Adrenal gland (tissue), 19 donors: ENCODE measurements at places on chromosomes 6 and 20.

DNA sequence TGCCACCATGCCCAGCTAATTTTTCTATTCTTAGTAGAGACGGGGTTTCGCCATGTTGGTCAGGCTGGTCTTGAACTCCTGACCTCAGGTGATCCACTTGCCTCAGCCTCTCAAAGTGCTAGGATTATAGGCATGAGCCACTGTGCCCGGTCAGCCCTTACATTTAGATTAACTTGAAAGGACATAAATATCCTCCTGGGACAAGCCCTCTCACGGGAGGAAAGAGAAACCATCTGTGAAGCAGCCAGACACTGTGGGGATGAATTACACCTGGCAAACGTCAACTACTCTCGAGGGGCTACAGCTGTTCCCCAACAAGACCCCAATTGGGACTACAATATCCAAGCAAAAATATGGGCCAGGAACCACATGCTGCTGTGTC lies 32.7 kb upstream of the SAMHD1 start:
- no peak for DNase-seq

- DNase-seq = no peak
Observed at GRCh38 chr20:2518558-2518957, 9.8 kb upstream of the ZNF343 start.

DNA sequence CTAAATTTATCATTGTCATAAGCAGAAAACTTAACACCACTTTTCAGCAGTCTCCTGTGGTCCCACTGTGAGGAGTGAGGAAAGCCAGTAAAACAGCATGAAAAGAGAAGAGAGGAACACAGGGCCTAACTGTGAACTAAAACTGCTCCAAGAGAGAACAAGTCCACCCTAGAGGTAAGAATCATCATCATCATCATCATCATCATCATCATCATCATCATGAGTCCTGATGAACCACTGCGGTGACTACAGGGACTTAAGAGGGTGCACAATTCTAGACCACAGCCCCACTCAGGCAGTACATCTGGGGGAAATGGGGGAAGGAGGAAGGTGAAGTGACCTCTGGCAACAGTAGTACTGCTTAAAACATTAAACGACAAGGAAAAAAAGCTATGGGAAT lies 13.6 kb downstream of the ZNF337 start:
- no peak for DNase-seq

DNA sequence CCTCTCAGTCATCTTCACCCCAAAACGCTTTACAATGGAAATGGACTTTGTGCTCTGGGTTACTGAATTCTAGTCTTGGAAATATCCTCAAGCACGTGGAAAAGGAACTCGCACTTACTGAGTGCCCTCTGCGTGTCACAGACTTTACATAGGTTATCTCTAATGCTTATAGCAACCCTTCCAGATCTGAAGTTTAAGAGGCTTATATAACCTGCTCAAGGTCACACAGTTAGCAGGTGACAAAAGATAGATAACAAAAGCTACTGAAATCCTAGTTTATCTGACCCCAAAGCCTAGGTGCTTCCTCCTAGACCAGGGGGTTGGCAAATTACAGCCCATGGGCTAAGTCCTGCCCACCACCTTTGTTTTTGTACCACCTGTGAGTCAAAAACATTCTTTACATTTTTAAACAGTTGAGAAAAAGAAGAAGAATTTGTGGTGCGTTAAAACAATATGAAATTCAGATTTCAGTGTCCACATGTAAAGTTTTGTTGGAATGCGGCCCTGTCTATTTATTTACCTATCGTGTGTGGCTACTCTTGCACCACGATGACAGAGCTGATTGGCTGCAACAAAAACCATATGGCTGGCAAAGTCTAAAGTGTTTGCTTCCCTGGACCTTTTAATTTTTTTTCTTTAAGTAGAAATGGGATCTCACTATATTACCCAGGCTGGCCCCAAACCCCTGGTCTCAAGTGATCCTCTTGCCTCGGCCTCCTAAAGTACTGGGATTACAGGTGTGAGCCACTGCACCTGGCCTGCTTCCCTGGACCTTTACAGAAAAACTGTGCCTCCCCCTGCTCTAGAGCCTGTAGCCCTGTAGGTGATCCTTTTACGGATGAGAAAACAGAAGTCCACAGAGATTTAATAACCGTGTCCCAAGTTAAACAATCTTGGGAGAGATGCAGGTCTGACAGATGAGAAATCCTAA lies 110.2 kb upstream of the RREB1 start:
- no peak for DNase-seq

DNA sequence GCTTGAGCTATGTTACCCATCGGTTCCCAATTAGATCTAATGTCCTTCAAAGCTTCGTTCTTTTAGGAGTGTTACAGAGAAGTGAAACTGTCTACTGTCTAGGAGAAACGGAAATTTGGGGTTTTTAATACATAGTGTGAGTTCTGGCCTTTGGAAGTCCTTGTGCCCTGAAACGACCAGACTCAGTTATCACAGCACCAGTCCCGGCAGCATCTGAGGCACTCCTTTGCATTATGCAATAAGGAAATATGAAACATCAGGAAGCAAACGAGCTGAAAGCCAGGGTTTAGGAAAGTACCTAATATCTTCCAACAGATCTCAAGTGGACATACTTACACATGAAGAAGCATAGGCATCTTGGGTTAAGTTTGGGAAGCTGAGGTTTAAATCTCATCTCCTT lies 61.8 kb upstream of the ADGRF1 start:
- no peak for DNase-seq

DNA sequence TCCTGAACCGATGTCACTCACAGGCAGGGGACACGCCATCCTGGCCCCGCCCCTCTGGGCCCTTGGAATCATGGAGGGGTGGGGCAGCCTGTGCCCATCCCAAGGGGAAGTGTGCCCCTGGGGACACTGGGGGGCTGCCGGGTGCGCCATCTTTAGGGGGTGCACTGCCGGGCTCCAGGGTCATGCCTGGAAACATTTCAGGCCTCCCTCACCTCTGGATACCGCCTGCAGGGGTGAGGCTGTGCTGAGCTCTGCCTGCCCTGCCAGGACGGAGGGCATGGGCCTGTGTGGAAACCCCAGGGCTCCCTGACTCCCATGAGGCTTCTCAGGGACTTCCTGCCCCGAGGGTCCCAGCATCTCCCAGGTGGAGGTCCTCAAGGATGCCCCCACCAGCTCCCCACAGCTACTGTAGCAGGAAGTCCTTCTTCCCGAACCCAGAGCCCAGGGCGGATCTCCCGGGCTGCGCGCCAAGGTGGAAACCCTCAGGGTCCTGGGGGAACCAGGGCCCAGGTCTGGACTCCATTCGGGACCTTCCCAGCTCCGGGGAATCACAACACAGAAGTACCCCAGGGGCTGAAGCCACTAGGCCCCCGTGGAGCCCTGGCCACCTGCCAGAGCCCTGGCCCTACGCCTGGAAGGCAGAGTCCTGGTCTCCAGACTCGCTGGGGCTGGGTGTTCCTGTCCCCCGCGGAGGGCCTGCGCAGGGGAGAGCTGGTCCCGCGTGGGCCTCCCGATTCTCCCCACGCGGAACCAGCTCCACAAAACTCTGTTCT lies 15.6 kb downstream of the CHRNA4 start:
- DNase-seq = no peak

DNA sequence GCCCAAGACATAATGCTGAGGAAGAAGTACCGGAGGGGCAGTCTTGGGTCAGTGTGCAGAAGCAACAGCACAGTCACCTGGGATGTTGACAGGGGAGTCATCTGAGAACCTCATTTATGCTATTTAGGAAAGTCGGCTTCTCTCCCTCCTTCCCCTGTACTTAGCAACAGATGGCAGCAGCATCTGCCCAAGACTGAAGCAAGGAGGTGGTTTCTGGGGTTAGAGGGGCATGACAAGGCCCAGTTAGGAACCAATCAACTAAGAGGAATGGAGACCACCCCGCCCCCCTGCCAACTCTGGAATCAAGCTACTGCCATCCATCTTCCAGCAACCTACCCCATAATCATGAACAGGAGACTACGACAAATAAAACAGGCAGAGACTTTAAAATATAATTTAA lies 21.7 kb downstream of the RIPK1 start:
- DNase-seq = no peak

GRCh38 chr6:31541658-31542521 lies at the start of gene DDX39B:
Gene DDX39B, minus strand, starts transcription at chr6:31542003. Its CDS starts 1,471 bp downstream, at chr6:31540532.
- peak; percentile 97 for DNase-seq

GRCh38 chr6:34425132-34425497 lies 754 bp downstream of the RPS10 start:
- no peak for DNase-seq

DNA sequence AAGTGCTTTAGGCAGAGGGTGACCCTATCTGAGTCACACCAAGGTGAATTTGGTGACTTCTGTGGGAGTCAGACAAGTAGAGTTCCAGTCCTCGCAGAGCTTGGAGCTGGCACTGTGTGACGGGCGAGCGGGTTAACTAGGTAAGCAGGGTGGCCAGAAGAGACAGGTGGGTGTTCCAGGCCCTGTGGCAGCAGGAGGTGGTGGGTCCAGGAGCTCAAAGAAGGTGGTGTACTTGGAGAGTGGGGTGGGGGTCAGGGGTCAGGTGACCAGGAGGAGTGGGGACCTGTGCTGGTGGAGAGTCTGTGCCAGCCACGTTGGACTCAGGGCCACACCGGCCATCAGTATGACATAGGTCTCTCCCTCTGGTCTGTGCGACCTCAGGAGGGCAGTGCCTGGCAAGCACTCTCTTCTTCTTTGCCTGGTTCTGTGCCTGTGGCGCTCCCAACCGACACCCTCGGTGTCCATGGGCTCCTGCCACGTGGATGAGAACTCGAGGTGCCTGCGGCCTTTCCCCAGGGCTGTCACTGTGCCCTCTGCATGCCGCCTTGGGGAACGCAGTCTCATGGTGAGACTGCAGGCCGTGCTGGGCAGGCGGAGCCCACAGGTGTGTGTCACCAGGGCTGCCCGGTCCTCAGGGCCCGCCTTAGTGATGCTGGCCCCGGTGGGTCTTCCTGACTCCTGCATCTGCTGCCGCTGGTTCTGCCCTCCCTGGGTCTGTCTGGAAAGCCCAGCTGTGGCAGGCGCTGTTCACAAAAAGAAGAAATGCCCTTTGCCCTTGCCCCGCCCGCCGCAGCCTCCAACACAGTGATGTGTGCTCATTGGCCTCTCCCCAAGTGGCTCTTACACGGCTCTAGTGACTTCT lies 1.6 kb downstream of the MRGBP start:
- DNase-seq = no peak

- no peak for DNase-seq
Observed at GRCh38 chr20:63305393-63305792, 12.4 kb downstream of the COL20A1 start.

GRCh38 chr20:4366076-4366475 lies 350.7 kb upstream of the RNF24 start:
- no peak for DNase-seq

- no peak for DNase-seq
Observed at GRCh38 chr6:69542494-69542893, 254.3 kb downstream of the LMBRD1 start.

- DNase-seq = no peak
Observed at GRCh38 chr6:135004399-135004798, 50.2 kb downstream of the HBS1L start.

DNA sequence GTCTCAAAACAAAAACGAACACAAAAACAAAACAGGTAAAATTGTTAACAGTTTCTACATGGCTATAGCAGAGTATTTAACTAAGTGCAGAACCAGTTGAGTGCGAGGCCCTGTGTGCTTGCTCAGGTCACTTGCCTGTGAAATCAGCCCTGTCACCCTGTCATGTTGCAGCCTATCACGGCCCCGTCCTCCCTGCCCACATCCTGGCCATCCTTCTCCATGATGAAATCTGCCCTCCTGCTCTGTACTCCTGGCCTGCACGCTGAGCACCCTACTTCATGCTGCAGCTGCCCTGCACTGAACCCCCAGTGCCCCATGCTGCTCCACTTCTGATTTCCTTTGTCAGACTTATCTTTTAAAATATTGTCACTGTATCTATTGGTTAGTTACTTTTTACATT lies 62.4 kb downstream of the DTD1 start:
- DNase-seq = no peak

- no peak for DNase-seq
Observed at GRCh38 chr6:43124481-43124880, 46.6 kb upstream of the SRF start.

DNA sequence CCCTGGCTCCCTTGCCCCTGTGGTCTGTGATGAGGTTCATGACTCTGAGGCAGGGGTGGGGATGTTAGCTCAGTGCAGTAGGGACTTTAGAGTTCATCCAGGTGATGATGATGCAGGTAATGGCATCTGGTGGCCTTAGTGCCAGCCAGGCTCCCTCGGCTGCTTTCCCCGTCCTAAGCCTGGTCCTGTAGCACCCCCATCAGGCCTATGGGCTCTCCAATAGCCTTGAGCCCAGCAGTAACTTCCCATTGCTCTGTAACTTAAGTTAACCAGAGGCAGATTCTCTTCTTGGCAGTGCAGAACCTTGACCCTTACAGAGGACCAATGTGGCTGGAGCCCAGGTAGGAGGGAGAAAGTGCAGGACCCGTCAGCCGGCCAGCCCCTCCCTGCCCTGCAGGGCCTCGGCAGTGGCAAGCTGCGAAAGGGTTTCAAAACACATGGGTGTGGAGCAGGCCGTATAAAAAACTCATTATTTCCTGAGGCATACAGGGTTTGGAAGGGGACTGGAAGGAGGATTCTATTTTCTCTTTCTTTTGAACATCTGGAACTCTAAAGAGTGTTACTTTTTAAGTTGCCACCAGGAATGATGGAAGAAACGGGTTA lies 406.9 kb downstream of the CDH26 start:
- DNase-seq = no peak

- peak; percentile 89 for DNase-seq
Observed at GRCh38 chr6:16334671-16335070, 96.3 kb downstream of the GMPR start.

GRCh38 chr6:97850458-97851212 lies 567.6 kb upstream of the MMS22L start:
- no peak for DNase-seq

GRCh38 chr6:48553467-48554189 lies 442.6 kb upstream of the PTCHD4 start:
- DNase-seq = no peak

GRCh38 chr6:169288591-169288990 lies 34.9 kb upstream of the THBS2 start:
- DNase-seq = peak; percentile 55

GRCh38 chr20:36482044-36482473 lies 59.3 kb upstream of the MYL9 start:
- peak; percentile 60 for DNase-seq

DNA sequence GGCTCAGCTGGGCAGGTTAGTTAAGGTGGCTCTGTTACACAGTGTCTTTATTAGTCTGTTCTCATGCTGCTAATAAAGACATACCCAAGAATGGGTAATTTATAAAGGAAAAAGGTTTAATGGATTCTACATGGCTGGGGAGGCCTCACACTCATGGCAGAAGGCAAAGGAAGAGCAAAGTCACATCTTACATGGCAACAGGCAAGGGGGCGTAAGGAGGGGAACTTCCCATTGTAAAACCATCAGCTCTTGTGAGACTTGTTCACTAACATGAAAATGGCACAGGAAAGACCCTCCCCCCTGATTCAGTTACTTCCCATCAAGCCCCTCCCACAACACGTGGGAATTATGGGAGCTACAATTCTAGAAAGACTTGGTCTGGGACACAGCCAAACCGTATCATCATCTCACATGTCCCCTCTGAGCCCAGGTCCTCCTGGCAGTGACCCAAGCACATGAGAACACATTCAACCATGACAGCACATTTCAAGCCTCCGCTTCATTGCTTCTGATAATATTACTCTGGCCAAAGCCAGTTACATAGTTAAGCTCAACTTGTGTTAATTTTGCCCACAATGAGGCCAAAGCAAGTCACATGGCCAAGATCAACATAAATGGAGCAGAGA lies 383.9 kb downstream of the PLCB1 start:
- no peak for DNase-seq

GRCh38 chr6:169862043-169862891 lies 110.8 kb downstream of the ERMARD start:
- DNase-seq = no peak

GRCh38 chr20:59816146-59816738 lies 117.2 kb downstream of the SYCP2 start:
- no peak for DNase-seq
